ENCODE measurements at places on chromosomes 13 and 19.

DNA sequence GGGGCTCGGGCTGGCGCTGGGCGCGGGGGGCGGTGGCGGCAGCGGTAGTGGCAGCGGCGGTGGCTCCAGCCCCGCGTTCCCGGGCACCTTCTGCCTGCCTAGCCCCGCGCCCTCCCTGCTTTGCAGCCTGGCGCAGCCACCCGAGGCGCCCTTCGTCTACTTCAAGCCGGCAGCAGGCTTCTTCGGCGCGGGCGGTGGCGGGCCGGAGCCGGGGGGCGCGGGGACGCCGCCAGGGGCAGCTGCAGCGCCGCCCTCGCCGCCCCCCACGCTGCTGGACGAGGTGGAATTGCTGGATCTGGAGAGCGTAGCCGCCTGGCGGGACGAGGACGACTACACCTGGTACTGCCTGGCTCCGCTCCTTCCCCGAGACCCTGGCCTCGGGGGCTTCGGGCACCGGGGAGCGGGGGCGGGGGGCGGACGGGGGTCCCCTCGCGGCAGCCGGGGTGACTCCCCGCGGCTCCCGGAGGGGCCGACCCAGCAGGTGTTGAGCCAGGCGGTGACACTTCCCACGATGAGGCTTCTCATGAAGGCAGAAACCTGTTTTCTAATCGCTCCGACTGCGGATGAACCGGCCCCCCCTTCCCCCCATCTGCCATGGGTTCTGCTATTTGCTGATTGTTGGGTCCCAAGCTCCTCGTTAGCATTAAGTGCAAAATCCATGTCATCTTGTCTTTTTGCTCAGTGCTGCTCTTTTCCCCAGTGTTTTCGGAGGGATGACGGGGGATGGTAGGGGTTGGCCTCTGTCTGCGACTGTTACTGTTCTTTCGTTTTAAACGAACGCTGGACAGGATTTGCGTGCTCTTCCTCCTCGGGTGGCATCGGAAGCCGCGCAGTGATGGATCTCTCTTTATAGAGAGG, 943 bp downstream of the SLAIN1 start:
- DNase-seq, result no peak

GRCh38 chr13:25973576-25973975, 78.2 kb downstream of the SHISA2 start:
- DNase-seq, result no peak

GRCh38 chr13:73133531-73133930, 74.7 kb downstream of the KLF5 start:
- peak; percentile 68 for DNase-seq

GRCh38 chr13:104491916-104492315, 1425.7 kb upstream of the SLC10A2 start:
- DNase-seq, result no peak

- DNase-seq, result no peak
Measured at GRCh38 chr13:48775285-48775684, 121.6 kb downstream of the CYSLTR2 start.

DNA sequence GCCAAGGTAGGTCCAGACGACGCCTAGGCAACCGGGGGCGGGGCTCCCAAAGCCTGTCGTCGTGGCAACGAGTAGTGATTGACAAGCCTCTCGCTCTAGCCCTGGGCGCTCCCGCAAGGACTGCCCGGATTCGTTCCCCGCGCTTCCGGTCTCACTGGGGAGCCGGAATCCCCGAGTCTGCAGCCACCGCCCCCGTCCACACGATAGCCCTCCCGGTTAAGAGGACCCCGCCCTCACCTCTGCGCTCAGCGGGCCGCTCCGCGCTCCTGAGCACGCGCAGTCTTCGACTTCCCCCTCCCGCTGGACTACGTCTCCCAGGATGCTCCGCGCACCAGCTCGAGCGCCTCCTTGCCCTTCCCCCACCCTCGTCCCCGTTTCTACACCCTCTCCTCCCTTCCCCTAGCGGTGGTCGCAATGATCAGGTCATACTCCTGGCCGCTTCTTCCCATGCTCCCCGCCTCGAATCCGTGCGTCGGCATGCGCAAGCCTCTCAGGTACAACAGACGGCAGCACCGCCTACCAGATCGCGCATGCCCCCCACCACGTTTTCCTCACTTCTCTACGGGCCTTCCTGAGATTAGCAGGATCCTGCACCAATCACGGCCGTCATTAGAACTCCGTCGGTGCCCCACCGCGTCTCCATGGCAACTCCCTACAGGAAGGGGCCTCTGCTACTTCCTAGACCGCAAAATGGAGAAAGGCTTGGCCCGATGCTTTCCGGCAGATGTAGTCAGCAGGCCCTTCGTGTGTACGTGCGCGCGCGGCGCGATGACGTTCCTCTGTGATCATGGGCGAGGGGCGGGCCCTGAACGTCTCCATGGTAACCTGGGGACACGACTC, at the start of gene MZF1:
Gene MZF1 (minus strand): TSS at position 518 of the 840 bp plus-strand sequence. CDS start 1,946 bp downstream, outside the sequence.
- DNase-seq, result no peak

DNA sequence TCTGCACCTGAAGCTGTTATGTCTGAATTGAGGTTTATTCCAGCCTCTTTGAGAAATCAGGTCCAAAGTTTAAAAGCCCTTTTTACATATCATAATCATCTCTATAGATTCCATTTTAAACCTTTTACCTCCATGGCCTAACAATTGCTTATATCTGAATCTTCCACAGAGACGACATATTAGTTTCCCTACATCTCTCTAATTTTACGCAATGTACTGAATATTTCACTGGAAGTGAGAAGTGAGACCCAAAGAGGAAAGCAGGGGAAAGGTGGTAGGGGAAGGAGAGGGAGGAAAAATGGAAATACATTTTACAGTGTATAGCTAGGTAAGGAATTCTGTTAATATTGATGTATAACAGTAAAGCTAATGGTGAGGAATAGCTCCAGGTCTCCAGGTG, 189.6 kb downstream of the MZT1 start:
- DNase-seq, result no peak

GRCh38 chr19:16435238-16435917, 36.4 kb downstream of the EPS15L1 start:
- no peak for DNase-seq
